ENCODE measurements at places on chromosomes 4 and X.

GRCh38 chrX:34503119-34503518 lies 154.0 kb downstream of the TMEM47 start:
- DNase-seq: no peak

DNA sequence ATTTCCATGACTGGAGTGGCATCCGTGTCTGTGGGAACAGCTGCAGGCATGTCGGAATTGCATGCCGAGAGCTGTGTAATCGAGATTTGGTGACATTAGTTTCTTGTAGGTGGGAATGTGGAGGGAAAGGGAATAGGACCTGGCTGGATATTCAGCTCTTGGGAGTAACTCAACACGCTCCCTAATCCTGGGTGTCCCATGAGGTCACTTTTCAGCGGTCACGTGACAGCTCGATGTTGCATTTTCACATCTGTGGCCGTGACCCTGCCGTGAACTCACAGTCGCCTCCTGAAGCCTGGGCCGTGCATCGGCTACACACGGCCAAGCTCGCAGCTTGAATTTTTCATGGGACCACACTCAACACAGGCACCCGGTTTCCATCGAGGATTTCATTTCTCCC lies 25.8 kb upstream of the PSAPL1 start:
- no peak for DNase-seq

DNA sequence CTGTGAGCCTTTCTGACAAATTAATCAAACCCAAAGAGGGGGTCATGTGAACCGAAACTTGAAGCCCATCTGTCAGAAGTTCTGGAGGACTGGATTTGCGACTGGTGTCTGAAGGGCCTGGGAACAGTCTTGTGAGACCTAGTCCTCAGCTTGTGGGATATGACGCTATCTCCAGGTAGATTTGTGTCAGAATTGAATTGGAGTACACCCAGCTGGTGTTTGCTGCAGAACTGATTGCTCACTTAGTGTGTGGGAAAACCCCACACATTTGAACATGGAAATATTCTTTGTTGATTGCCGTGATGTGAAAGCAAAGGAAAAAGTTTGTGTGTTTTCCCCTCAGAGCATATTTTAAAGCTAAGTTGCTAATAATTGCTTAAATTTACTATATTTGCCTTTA lies 30.3 kb upstream of the TMSB15B start:
- DNase-seq: no peak

DNA sequence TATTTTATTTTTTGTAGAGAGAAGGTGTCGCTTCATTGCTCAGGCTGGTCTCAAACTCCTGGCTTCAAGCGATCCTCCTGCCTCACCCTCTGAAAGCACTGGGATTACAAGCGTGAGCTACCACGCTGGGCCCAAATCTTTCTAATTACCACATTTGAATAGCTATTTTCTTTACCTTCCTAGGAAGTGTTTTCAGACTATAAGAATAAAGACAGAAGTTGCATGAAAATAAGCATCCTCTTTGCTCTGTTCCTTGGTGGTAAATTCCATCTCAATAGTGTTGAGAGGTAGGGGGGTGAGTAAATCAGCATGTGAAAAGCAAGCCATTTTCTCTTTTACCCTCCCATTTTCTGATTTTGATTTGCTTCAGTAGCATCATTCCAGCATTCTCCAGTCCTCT lies 122.4 kb downstream of the LARP7 start:
- DNase-seq: no peak

DNA sequence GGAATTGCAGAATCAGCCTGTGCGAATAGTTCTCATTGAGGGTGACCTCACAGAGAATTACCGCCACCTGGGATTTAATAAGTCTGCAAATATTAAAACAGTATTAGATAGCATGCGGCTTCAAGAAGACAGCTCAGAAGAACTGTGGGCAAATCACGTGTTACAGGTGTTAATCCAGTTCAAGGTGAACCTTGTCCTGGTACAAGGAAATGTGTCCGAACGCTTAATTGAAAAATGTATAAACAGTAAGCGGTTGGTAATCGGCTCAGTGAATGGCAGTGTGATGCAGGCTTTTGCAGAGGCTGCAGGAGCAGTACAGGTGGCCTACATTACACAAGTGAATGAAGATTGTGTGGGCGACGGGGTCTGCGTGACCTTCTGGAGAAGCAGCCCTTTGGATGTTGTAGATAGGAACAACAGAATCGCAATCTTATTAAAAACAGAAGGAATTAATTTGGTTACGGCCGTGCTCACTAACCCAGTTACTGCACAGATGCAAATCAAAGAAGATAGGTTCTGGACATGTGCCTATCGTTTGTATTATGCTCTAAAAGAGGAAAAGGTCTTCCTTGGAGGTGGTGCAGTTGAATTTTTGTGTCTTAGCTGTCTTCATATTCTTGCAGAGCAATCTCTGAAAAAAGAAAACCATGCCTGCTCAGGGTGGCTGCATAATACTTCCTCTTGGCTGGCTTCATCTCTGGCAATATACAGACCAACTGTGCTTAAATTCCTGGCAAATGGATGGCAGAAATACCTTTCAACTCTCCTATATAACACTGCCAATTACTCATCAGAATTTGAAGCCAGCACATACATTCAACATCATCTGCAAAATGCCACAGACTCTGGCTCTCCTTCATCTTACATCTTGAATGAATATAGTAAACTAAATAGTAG lies 10.7 kb downstream of the BBS12 start:
- no peak for DNase-seq

- no peak for DNase-seq
Observed at GRCh38 chrX:24350217-24350616, 10.2 kb upstream of the SUPT20HL1 start.

- no peak for DNase-seq
Observed at GRCh38 chrX:108090491-108091263, 665 bp downstream of the PSMD10 start.

DNA sequence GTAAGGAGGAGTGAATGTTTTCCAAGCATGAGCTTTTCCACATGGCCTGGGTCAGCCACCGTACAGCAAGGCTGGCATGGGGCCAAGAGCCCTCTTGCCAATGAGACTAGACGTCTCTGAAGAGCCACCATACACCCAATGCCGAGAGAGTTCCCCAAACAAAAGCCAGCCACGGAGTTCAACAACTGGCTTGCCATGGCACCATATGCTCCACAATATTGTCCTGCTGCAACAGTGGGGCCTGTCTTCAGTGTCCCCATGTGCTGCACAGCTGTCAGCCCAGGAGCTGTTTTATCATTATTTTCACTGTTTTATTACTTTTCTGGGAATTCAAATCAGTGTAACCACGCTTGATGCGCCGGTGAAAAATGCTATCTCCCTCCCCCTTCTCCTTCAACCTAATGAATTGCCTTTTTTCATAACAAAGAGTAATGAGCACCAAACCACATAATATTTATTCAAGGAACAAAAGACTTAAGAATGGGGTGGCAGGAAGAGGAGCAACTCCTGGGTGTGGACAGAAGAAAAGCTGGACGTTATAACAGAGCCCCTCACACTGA lies 18.4 kb downstream of the MAML3 start:
- no peak for DNase-seq

DNA sequence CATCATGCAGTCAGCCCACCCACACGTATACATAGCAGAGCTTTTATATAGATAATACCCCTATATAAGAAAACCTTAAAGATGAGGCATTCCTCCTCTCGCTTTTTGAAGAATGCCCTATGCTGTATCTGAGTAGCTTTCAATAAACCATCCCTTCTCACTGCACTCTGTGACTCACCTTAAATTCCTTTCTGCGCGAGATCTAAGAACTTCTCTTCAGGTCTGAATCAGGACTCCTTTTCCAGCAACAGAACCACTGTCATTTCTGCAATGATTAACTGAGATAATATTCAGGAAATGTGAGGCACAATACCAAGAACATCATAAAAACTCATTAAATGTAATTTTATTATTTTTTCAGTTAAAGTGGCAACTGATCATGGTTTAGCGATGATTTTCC lies 76.4 kb upstream of the DCLK2 start:
- DNase-seq: no peak

- no peak for DNase-seq
Observed at GRCh38 chr4:150354214-150354796, 227.6 kb upstream of the MAB21L2 start.

DNA sequence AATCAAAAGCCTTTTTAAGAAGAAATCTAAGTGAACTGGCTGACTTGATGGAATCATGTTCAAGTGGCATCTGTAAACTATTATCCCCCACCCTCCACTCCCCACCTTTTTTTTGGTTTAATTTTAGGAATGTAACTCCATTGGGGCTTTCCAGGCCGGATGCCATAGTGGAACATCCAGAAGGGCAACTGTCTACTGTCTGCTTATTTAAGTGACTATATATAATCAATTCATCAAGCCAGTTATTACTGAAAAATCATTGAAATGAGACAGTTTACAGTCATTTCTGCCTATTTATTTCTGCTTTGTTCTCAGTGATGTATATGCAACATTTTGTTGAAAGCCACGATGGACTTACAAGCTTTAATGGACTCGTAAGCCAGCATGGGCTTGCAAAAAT lies 162.3 kb downstream of the STIM2 start:
- no peak for DNase-seq

DNA sequence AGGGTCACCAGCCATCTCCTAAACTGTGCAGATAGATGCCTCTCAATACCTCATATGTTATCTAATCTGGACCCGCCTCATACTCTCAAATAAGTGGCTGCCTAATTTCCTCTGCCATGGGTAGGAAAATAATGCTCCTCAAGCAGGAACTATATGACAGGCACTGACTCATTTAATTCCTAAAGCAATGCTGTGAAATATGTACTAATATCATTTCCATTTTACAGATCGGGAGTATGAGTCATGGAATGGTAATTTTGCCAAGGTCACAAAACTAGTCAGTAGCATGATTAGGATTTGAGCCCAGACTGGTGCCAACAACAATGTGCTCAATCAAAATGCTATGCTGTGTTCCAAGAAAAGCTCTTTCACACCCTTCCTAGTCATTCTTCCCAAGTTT lies 3.0 kb upstream of the NXT2 start:
- DNase-seq: no peak

DNA sequence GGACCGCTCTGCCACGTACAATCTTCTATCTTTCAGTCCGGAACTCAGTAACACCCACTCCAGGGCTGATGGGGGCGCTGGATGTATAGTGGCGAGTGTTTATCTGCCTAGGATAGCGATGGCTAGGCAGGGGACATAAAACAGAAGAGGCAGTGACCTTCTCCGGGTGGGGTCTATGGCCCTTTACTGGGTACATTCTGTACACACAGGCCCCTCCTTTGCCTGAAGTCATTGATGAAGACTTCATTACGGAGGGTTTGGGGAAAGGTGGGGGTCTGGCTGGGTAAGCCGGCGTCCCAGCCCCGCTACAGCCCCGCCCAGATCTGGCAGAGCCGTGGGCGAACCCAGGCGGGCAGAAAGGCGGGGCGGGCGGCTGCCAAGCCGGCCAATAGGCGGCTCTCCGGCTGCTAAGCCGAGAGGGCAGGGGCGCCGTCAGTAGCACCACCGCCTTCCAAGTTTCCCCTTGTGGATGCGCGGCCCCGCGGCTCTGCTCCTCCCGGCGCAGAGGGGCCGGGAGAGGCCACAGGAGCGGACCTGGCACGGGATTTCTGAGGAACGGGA lies at the start of gene CHST7:
CHST7 (plus strand) TSS at position 435 of the 561 bp plus-strand sequence. CDS start 167 bp downstream, outside the sequence.
- no peak for DNase-seq

- DNase-seq: no peak
Observed at GRCh38 chr4:40275065-40275730, 59.9 kb upstream of the CHRNA9 start.

GRCh38 chr4:77629885-77630284 lies 24.3 kb downstream of the CXCL13 start:
- DNase-seq: no peak

DNA sequence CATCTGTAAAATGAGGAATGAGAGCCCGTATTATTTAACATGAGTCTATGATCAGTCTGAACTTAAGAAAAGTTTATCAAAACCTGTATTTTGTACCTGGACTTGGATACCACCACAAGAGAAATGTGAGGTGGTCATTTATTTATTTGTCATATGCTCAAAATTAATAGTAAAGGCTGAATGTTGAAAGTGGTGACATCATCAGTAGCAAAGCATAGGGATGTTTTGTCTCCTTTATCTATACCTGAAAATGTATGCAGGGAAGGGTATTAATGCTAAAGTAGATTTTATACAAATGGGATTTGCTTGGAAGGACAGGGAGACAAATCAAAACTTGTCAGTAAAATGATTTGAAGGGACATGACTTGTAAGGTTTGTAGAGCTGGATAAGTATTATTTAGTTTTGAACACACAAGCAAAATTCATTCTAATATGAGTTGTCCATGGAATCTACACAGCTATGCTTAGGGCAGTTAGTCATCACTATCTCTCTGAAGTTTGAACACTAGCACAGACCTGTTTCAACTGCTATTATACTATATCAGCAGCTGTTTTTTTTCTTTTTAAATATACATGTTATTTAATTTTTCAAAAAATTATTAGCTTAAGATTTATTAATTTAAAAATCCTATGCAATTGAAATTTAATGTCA lies 52.4 kb upstream of the GUCY1A1 start:
- no peak for DNase-seq

DNA sequence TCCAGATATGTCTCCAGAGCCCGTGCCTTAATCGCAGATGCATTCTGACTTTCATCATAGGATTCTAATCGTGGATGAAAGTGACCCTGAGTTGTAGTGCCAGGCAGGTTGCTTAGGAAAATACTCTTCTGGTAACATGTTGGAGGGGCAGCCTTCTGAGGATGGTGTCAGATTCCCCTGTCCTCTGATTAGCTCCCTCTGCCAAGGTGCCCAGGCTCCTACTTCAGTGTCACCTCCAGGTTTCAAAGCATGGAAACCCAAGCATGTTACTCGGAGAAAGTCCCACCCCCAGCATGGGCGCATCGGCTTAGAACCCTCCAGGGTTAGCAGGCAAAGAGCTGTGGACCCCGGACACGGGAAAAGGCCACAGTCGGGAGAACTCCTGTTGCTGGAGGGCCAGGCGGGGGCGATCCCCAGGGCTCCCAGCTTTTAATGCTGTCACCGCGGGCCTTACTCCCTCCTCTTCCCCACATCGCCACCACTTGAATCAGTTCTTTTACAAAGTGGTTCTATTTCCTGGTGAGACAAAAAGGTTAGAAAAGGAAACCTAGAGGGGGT lies 44.5 kb downstream of the TRIM2 start:
- DNase-seq: no peak
